ENCODE measurements at places on chromosomes 4 and X.

GRCh38 chr4:33940281-33940680 is 2304.0 kb downstream of the ARAP2 start:
- no peak for DNase-seq

- DNase-seq = no peak
Measured at GRCh38 chr4:6450709-6451108, 21.7 kb downstream of the PPP2R2C start.

DNA sequence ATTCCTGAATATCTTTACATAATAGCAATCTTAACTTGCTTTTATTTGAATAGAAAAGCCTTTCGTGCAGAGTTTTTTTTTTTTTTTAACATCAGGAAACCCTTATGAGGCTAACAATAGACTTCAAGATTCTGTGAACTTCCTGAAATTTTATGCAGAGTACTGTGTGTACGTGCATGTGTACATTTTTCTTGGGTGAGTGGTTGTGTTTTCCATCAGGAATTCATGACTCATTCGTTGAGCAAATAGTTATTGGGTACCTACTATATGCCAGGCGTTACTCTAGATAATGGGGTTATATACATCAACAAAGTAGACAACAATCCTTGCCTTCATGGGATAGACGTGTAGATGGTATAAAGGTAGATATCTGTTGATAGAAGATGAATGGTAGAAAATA is 59.1 kb downstream of the MRPL1 start:
- DNase-seq = no peak

DNA sequence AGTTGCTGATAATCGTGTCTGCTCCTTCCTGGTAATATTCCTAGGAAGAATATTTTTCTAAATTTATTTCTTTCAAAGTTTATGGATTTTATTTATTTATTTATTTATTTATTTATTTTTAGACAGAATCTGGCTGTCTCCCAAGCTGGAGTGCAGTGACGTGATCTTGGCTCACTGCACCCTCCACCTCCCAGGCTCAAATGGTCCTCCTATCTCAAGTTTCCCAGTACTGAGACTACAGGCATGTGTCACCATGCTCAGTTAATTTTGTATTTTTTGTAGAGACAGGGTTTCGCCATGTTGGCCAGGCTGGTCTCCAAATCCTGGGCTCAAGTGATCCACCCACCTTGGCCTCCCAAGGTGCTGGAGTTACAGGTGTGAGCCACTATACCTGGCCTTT is 48.9 kb downstream of the PDLIM5 start:
- no peak for DNase-seq

- DNase-seq = no peak
Measured at GRCh38 chr4:6943012-6943884, 33.6 kb downstream of the TBC1D14 start.

GRCh38 chr4:27684610-27685011 is 824.0 kb downstream of the STIM2 start:
- DNase-seq = no peak

DNA sequence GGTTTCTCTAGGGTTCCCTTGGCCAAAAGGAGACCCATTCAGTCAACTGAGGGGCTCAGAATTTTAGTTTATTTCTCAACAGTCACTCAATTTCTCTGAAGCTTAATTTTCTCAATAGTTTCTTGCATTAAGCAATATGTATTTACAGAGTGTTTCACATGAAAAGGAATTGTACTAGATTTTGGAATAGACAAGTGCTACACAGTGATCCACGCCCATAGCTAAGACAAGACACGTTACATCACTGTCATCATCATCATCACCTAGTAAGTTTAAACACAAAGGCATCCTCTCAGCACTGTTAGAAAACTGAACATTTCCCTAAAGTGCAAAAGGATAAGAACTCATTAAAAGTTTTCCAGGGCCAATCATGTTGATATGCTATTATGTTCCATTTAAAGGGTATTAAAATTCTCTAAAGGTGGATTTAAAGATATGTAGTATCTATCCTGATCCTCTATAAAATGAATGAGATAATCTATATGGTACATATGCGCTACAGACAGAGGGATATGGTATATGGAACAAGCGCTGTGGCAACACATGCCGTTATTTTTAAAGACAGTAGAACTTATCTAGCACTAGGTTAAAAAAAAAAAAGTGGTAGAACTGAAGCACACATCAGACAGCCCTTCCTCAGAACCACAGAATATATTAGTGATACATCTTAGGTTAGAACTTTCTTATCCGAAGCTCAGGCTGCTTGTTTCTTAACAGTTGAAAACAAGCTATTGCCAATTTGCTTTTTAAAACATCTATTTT is 12.1 kb downstream of the PPA2 start:
- DNase-seq = no peak

- no peak for DNase-seq
Measured at GRCh38 chrX:115112411-115112810, 76.8 kb upstream of the RBMXL3 start.

- no peak for DNase-seq
Measured at GRCh38 chrX:22689290-22689689, 310.5 kb upstream of the DDX53 start.

- DNase-seq = no peak
Measured at GRCh38 chrX:1502241-1502640, 34.7 kb downstream of the P2RY8 start.

DNA sequence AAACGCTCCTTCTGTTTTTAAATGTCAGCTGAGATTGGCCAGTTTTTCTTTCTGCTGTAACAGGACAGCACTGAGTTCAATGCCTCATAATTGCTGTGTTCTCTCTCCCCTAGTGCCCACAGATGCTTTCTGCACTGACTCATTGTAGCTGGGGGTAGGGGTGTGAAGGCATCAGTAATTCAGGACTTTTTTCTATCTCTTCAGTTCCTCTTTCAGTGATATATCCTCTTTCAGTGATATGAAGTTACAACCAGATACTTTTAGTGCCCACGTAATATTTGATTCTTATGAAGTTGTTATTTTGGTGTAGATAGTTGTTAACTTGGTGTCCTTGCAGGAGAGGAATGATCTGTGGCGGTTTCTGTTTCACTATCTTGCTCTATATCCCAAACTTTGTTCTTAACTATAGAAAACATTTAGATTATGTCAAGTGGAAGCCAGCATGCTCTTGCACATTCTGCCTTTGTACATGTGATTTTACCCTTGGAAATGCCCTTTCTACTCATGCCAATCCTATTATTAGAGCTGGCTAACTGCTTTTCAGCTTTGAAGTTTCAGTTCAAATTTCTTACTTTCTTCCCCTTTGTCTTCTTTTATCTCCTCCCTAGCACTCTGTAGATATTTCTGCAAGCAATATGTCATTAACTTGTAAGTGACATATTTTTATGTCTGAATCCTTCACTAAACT is 1258.4 kb downstream of the FAM133A start:
- DNase-seq = no peak

DNA sequence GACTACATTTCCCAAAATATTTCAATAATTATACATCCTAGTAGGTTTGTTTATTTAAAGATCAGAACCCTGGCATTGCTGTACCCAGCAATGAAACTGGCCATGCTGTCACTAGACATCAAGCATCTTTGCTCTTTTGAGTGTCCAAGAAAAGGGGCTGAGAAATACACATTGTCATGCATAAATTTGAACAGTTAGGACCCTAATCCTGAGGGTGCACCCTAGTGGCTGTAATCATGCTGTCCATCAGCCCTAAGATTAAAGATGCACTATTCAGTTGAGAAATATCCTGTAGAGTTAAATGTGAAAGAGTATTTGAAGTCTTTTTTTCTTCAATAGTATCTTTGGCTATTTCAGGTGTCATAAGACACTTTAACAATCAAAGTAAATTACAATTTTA is 108.8 kb downstream of the NFKB1 start:
- no peak for DNase-seq

GRCh38 chr4:119040694-119041185 is 94.9 kb upstream of the MYOZ2 start:
- DNase-seq = no peak

- DNase-seq = no peak
Measured at GRCh38 chr4:115973768-115974167, 860.3 kb upstream of the NDST4 start.

- no peak for DNase-seq
Measured at GRCh38 chr4:145982791-145983190, 44.2 kb upstream of the ZNF827 start.

DNA sequence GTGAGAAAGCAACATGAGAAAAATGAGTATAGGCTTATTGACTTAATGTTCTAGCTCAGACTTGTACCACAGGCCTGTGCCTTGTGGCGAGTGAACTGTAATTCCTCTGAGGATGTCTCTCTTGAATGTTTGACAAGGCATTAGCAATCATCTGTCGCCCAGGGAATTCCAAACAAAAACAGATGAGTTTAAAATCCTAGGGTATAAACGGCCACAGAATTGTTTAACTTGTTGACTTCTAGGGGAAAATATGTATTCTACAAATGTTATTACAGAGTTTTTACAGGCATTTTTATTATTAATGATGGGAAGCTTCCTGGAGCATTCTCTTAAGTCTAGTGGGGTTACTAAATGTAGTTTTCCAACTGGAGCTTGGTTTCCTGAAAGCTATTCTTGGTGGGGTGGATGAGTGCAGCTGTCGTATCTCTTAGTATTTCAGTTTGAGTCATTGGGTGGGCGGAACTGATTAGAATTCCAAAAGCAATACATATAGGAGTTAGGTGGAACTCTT is 40.6 kb downstream of the ARHGAP10 start:
- no peak for DNase-seq

GRCh38 chr4:40227284-40227683 is 30.5 kb downstream of the RHOH start:
- no peak for DNase-seq

- no peak for DNase-seq
Measured at GRCh38 chr4:70463335-70463734, 8.7 kb upstream of the MUC7 start.

DNA sequence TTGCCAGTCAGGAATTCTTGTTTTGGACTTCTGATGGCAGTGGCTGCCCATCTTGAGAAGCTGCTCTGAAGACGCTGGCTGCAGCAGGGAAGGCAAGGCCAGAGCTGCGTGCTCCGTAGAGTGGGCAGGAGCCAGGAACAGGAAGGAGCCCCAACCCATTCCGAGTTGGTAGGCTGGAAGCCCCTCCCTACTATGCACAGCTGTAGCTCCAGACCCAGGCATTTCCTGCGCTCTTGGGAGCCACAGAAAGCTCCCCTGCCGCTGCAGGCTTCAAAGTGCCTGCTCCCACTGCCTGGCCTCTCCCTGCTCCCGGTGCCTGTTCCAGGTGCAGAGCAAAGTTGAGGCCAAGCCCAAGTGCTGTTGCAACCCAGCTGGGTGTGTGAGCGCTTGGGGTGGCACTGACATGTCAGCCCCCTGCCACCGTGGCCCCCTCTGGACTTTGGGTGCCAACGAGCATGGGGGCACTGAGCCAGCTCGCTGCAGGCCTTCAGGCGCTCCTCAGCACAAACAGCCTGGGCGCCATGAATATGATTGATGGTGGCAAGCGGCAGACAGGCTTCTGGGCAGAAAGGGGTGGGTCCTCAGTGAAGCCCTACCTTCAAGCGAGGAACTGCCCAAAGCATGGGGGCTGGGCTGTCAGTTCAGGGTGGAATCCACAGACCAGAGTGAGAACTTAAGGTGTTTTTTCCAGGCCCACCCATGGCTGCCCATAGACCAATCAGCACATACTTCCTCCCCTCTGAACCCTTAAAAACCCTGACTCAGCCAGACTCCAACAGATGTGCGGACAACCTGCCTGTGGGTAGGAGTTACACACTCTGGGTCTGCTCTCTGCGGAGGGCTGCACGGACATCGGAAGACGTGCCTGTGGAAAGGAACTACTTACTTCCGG is 677.2 kb upstream of the INTU start:
- DNase-seq = no peak

GRCh38 chr4:21102667-21103066 is 402.4 kb downstream of the PACRGL start:
- DNase-seq = no peak

DNA sequence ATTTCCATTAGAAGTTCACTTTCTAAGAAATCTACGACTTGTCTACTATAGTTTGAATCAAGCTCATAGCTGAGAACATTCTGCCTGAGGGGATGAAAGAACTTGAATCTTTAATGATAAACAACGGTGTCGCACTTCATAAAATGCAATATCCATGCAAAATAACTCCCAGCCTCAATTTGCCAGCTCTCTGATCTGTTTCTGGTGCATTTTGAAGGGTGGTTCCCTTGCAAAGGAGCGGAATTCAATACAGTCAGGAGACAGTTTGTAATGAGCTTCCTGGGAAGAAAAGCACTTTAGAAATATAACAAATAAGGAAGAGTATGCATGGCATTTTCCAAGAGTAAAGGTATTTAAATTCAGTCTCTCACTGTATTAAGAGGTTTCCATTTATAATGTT is 80.0 kb downstream of the PCYT1B start:
- DNase-seq = no peak

DNA sequence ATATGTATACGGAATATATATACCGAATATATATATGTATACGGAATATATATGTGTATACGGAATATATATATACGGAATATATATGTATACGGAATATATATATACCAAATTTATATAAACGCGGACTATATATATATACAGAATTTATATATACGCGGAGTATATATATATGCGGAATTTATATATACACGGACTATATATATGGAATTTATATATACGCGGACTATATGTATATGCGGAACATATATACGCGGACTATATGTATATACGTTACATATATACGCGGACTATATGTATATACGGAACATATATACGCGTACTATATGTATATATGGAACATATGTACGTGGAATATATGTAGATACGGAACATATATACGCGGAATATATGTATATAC is 78.6 kb downstream of the ARHGAP36 start:
- DNase-seq = no peak

DNA sequence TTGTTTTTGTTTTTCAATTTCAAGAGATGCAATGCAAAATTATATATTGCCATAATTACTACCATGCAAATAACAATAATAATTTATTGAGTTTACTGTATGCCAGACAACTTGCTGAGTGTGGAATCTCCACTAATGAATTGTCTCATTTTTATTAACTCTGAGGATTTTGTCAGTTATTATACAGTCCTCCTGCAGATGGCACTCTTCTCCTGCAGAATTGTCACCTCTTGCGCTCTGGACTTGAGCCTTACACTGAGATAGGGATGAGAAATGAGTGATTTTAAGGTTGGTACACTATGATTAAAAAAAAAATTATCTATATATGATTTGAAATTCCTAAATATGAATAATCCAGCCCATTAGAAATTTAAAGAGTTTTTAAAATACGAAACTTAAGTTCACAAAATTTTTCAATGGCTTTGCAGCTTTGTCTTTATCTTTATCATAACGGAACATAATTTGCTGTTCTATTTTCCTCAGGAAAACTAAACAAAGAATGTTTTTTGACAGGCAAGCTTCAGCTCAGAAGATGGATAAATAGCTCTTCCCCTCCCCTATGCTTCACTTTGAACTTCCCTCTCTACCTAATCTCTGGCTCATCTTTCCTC is 12.7 kb upstream of the PAQR3 start:
- DNase-seq = no peak

GRCh38 chrX:11336201-11336600 is 43.0 kb downstream of the AMELX start:
- no peak for DNase-seq

- no peak for DNase-seq
Measured at GRCh38 chr4:123350191-123350544, 46.4 kb upstream of the SPRY1 start.

Data from activated T-helper 1 cell treated with Interleukin-2 at 50 U/mL for 16 hours (primary cell).